Tibial nerve (tissue), 4 donors: ENCODE measurements at places on chromosomes 3 and 15. TPM values are rescaled to one million over a fixed set of nuclear protein-coding genes. Genes with fewer than 3 reads are reported as not detected.
A peak's percentile ranks its signal among the peaks of the same experiment; 100 is the strongest.

GRCh38 chr3:8619548-8619947 is 25.1 kb downstream of the SSUH2 start:
- DNase-seq, result no peak

GRCh38 chr3:195537995-195538394 is 5.1 kb downstream of the PPP1R2 start:
- no peak for DNase-seq

DNA sequence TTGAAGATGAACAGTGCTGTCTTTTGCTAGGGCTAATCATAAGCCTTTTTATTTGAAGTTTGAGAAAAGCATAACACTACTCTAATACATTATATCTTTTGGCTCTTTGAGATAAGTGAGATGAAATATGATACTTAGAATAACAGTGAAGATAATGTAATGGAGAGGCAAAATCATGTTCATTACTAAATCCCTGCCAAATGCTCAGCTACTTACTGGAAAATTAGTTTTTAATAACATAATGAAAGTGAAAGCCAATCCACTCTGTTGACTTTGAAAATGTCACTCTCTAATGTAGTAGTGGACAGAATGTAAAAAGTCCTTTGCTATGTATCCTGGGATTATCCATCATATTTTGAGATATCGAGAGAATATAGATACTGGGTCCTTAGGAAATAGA is 35.9 kb upstream of the MYH15 start:
- DNase-seq, result no peak

MINAR1 gene
- total RNA-seq, result 0.21 TPM

DNA sequence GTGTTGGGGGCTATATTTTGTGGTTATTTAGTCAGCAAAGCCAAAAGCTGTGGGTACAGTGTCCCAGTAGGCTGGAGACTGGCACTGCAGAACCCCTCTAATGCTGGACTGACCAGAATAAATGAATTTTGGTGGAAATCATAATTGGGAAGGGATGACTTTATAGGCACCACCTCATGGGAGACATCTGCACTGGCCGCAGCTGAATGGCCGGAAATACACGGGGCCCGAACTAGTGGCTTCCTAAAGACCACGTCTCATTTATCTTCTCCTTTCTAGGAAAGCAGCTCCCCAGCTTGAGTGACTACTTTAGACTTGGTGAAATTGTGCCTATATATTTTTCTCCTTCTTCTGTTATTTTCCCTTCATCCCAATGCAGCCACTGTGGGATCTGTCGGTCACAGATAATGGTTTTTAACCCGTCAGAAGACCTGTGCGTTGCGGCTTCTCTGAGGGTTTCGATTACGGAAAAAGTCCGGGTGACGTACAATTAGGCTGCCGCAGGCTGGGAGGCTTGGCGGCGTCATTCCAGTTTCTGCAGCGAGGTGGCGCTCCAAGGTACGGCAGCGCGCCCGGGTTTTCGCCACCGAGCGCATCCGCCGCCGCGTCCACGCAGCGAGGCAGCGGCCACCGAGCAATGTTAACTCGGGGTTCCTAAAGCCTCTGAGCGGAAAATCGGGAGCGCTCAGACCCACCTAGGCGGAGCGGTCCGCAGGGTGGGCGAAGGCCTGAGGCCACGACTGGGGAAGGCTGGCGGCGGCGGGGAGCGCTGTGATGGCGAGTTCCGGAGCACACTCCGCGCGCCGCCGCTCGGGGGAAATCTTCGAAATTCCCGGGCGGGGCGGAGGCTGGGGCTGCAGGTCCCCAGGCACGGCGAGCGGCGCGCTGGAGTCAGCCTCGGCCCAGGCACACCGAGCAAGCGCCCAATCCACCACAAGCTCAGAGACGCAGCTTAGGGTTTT is 26.3 kb downstream of the NR2F2 start:
- DNase-seq, result peak; percentile 90

GRCh38 chr15:78938658-78939488 is 6.0 kb downstream of the CTSH start:
- DNase-seq, result no peak

- no peak for DNase-seq
These were observed 3.5 kb upstream of the UBE2E2 start for GRCh38 chr3:23199649-23200048.

- no peak for DNase-seq
These were observed 114.3 kb upstream of the ARHGEF3 start for GRCh38 chr3:56915966-56916586.

GRCh38 chr3:181741417-181741816 is 29.7 kb downstream of the SOX2 start:
- DNase-seq, result no peak

STRC gene
- total RNA-seq, result 1.4 TPM

GRCh38 chr3:117045143-117045542 is 335.6 kb downstream of the TUSC7 start:
- DNase-seq, result no peak

CCDC39 gene
- total RNA-seq, result not detected

GRCh38 chr3:72033666-72034428 is 248.9 kb upstream of the PROK2 start:
- DNase-seq, result no peak

LRTM1 gene
- not detected for total RNA-seq

DNA sequence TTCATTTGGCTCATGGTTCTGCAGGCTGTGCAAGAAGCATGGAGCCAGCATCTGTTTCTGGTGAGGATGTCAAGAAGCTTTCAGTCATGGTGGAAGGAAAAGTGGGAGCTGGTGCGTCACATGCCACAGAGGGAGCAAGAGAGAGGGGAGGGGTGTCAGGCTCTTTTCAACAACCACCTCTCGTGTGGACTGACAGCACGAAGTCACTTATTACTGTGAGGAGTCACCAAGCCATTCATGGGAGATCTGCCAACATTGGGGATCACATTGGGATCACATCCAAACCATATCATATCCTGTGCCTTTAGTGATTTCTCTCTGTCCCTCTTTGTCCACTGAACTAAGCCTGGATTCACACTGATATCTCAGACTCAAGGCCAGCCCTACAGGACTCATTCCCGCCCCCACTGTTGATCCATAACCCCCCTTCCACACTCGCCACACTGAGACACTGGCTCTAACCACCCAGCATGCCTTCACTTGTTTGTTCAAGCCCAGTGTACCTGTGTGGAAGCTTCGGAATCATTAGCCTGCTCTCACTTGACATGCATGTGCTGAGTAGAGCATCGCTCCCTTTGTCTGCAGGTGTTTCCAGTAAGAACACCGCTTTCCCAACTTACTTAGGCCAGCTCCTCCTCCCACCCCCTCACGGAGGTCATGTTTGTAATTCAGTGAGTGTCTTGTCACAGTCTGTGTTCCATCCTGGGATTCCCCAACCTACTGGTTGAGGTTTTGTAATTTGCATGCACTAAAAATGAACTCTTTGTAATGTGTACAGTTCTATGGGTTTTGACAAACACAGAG is 132.2 kb downstream of the KLF13 start:
- DNase-seq, result no peak

DNA sequence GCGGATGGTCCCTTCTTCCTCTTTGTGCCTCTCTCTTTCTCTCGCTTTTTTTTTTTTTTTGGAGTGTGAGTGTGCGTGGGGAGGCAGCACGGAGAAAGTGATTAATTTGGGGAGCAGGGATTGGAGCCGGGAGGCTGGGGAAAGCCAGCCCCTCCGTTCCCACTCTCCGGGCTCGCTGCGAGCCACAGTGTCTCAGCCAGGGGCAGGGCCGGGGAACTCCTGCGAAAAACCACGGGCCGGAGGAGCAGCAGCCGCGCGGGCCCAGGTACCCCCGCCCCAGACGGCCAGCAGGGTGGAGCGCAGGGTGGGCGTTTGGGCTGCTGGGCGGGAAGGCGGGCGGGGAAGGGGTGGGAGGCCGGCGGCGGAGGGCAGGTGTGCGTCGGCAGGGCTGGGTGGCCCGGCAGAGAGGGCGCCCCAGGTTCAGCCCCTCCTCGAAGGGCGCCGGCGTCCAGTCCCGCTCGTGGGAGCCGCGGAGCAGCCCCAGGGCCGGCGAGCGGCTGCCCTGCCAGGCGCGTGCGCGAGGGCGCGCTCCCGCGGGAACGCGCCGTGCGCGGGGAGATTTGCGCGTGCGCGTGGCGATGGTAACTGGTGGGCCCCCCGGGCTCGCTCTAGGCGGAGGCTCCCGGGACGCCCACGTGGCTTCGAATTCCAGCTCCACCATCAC is 1.4 kb downstream of the CHL1 start:
- no peak for DNase-seq

DNA sequence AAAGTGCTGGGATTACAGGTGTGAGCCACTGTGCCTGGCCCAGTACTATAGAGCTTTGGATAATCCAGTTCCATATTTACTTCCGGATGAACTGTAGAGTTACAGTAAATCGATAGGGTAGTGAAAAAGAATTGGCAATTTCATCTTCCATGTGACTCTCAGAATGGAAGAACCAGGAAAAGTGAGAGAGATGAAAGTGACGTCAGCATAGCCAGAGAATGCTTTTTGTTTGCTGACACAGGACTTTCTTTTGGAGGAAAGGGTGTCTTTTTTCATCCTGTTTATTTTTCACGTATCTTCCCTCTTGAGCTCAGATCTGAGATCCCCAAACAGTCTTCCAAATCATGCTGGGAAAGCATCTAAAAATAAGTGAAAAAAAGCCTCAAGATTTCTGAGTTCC is 91.2 kb upstream of the KCNAB1 start:
- DNase-seq, result no peak
